ENCODE measurements at places on chromosomes 2 and 18.

- no peak for DNase-seq
Observed at GRCh38 chr2:204901591-204901990, 356.3 kb downstream of the PARD3B start.

GRCh38 chr2:57959390-57959789 is 87.2 kb upstream of the VRK2 start:
- no peak for DNase-seq

- no peak for DNase-seq
Observed at GRCh38 chr2:149562324-149562723, 25.3 kb downstream of the MMADHC start.

GRCh38 chr2:43038034-43038695 is 188.2 kb downstream of the ZFP36L2 start:
- DNase-seq, result no peak

- DNase-seq, result no peak
Observed at GRCh38 chr2:23769364-23769763, 157.6 kb downstream of the ATAD2B start.

- DNase-seq, result no peak
Observed at GRCh38 chr18:3054780-3055179, 41.8 kb upstream of the LPIN2 start.

DNA sequence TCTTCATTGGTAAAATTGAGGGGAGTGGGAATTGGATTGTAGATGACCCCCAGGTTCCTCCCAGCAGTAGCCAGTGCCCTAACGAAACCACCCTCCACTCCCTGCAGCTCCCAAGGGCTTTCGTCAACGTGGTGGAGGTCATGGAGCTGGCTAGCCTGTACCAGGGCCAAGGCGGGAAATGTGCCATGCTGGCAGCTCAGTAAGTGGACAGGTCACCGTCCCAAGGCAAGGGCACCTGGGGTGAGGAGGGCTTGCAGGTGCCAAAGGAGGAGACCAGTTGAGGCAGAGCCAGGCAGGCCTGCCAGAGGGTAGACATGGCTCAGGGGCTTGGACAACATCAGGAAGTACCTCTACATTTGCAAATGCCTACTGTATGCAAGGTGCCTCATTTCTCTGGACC is 122.6 kb upstream of the PPP1CB start:
- no peak for DNase-seq

DNA sequence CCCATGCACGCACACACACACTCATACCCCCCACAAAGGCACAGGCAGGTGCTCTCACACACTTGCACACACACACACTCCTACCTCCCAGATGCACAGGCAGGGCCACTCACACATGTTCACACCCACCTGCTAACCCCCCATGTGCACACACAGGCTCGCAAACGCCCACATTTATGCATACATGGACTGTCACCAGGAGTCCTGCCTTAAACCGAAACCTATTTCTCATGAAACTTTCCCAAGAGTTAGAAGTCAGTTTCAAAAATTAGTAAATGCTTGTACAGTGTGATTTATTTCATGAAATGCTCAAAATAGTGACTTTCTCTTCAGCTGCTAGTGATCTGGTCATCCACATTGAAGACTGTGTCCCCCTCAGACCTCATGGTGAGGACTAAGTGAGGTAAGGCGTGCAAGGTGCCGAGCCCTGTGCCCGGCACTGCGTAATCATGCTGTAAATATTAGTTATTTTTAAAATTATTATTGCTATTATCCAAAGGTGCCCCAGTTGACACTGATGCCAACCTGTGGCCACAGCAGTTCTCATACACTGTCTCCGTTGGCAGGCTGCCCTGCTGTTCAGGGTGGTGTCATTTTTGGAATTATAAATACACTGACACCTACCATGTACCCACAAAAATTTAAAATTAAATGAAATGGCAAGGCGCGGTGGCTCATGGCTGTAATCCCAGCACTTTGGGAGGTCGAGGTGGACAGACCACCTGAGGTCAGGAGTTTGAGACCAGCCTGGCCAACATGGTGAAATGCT is 12.4 kb downstream of the CNNM4 start:
- DNase-seq, result peak; percentile 48

DNA sequence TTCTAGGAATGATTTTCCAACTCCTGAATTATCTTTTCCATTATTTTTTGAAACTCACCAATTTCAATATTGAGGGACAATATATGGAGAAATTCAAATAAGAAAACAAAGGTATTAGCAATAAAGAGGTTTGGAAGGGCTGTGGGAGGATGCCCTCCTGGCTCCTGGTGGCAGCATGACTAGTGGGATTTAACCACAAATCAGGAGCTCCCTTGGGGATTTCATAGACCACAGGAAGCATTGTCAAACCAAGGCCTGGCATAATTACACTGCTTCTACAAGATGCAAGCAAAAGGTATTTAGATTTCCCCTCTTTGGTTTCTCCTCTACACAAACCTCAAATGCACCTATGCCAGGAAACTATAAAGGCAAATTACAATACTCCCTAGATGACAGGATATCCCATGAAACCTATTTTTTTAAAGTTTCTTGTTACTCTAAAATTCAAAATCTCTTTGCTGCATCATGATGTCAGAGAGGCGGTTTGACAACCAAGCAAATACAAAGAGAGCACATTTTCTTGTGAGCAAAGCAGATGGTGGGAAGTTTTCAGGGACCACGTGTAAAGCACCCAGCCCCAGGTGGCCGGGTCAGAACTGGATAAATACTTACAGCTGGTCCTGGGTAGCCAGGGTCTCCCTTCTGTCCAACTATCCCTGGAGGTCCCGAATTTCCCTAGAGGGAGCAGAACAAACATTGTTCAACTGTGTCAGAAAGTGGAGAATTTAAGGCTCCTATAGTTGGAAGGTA is 67.9 kb downstream of the COL6A3 start:
- DNase-seq, result no peak

- DNase-seq, result no peak
Observed at GRCh38 chr2:26816893-26817292, 31.0 kb downstream of the CENPA start.

GRCh38 chr18:10134204-10134603 is 220.4 kb downstream of the VAPA start:
- no peak for DNase-seq

DNA sequence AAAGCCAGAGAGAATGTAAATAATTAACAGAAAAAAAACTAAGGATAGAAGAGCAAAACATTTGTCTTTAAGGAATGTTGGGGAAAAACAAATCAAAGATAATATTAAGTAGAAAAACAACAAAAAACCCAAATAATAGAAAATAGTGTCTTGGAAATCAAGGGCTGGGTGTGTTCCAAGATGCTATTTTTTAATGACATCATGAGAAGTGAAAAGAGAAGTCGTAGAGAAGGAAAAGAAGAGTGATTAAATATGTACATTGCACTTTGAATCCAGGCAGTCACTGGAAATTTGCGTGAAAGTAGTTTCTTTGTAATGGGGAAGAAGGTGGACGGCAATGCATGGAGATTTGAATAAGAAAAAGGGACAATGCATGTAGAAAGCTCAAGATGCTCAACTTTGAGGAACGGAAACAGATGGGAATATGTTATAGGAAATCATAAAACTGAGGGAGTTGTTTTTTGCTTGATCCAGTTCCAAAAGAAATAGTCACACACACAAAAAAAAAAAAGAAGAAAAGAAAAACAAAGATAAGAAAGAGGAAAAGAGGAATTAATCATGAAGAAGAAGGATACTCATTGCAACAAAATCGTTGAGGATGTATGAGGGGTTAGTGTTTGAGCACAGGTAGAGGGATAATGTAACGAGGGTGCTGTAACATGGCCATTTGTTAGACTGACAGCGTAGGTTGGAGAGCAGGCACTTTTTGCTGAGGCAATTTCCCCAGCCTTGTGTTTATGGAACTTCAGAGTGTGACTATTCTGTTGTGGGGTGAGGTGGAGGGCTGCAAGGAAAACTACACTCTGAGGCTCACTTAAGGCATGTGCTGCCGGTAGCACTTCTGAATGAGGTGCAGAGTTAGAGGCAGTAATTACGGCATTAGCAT is 184.1 kb downstream of the CALCRL start:
- no peak for DNase-seq

DNA sequence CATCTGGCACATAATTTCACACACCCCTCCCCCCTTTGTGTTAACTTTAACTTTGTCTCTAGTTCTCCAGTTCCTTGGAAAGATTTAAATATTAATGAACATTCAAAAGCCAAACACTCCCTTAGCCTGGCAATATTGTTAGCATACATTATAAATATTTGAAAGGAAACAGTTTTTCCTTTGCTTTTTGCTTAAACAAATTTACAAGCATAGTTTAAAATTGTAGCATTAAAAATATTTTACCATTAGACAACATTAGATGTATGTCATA is 113.1 kb upstream of the SLC38A11 start:
- DNase-seq, result no peak

DNA sequence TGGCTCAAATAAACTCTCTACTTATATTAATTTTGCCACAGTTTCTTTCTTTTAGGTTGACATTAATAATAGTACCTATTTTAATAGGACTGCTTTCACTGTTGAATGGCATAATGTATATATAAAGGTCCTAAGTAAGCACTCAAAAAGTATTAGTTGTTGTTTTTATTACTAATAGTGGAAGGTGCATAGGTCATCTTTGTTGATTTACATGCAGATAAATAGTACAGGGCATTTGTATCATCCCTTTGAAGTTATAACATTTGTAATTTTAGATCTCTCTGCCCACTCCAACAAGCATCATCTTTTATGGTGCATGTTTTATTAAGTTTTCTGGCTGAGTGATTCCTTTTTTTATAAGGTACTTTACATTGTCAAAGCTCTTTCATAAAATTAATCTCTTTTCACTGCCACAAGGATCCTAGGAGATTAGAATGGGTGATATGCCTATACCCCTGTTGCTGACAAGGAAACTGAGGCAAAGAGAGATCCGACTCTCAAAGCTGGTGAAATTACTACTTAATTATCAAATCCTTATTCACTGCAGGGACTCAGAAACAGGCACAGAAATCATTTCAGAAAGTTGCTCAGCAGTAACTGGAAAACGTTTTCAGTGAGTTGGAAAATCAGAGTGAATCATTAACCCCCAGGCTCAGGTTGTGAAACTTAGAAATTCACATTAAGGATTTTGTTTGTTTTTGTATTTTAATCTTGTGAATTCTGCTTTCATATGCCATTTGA is 299.6 kb downstream of the AGPS start:
- no peak for DNase-seq

DNA sequence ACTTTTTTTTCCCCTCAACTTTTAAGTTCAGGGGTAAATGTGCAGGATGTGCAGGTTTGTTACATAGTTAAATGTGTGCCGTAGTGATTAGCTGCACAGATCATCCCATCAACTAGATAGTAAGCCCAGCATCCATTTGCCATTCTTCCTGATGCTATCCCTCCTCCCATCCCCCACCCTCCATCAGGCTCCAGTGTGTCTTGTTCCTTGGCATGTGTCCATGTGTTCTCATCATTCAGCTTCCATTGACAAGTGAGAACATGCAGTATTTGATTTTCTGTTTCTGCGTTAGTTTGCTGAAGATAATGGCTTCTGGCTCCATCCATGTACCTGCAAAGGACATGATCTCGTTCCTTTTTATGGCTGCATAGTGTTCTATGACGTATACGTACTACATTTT is 47.2 kb upstream of the STON1 start:
- DNase-seq, result no peak

- DNase-seq, result no peak
Observed at GRCh38 chr18:34929336-34929780, 111.9 kb upstream of the MAPRE2 start.

DNA sequence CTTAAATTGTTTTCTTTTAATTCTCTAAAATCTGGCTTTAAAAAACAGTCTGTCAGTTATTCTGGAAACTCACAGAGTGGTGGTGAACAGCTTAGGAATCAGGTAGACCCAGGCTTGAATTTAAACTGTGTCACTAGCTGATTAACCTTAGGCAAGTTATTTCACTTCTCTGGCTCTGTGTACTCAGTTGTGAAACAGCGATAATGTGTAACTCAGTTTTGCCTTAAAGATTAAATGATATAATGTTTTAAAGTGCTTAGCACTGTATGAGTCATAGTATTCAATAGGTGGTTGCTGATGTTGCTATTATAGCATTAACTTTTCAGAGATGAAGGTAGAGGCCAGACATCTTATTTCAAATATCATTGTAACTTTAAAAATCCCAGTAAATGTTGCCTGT is 40.7 kb downstream of the PKP4 start:
- DNase-seq, result no peak

- no peak for DNase-seq
Observed at GRCh38 chr2:217437290-217437870, 565.4 kb downstream of the TNS1 start.

DNA sequence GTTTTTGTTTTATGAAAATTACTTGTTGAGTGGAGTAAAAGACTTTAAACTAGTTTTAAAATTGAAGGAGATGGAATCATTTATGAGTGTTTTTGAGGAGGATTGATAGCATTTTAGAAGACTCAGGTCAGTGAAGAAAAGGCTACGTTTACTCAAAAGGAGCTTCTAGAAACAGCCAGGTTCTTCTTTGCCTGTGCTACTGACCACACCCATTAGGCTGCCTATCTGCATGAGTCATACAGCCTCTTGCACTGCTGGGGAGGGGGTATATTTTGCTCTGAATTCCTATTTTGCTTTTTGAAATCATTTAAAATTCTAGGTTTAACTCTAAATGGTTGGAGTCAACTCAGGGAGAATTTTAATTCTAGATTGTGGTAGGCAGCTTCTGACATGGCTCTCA is 22.3 kb downstream of the EFEMP1 start:
- no peak for DNase-seq

GRCh38 chr2:216974321-216975302 is 114.7 kb upstream of the TNP1 start:
- no peak for DNase-seq

- peak; percentile 60 for DNase-seq
Observed at GRCh38 chr2:127829845-127830246, 18.9 kb upstream of the WDR33 start.

DNA sequence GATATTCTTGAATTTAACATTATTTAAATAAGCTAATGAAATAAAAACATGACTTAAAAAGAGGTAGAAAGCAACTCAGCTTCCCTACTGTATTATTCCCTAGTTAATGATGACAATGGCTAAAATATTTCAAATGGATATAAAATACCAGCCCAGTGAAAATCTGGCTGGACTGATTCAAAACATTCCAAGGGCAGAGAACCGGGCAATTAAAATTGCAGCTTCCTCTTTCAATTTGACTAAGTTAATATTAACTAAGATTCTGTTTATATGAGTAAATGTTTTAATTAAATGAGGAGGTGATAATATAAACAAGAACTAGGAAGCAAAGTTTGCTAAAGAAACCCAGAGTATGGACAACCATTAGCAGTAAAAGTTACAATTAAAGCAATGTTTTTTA is 65.6 kb downstream of the RAPH1 start:
- no peak for DNase-seq

DNA sequence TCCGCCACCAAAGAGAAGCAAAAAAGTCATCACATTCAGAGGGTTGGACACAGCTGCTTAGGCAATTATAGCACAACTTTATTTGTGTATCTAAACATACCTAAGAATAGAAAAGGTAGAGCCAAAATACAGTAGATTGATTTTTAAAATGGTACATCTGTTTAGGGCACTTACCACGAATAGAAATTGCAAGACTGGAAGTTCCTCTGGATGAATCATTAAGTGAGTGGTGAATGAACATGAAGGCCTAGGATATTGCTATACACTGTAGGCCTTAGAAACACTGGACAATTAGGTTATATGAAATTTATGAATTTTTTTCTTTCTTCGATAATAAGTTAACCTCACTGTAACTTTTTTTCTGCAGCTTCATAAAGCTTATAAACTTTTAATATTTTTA is 687.0 kb downstream of the BCL11A start:
- DNase-seq, result no peak
